ENCODE measurements at places on chromosomes 2 and 18. TPM values are rescaled to one million over a fixed set of nuclear protein-coding genes. Genes with fewer than 3 reads are reported as not detected.

AQP4 gene
- not detected for total RNA-seq

ATP6V1B1 gene
- 2.5 TPM for total RNA-seq

SPDYA gene
- 0.88 TPM for total RNA-seq

- no peak for DNase-seq
Observed at GRCh38 chr2:221205103-221205673, 366.9 kb downstream of the EPHA4 start.

- no peak for DNase-seq
Observed at GRCh38 chr18:59760212-59760611, 63.0 kb upstream of the CCBE1 start.

DNA sequence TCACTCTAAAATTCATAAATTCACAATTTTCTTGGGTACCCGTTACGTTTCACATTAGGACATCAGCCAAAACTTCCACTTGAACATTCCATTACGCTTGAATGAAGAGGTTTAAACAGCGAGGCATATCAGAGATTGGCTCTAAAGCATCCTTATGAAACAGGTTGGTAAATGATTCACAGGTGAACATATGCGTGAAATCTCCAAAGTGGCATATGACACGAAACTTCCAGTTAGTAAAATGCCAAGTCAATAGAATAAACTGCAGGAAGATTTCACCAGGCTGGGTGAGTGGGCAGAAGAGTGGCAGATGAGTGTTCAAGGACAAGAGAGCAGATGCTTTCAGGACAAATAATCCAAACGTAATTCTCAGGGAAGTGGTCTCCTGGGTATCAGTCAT is 33.9 kb upstream of the GLS start:
- DNase-seq, result no peak

DNA sequence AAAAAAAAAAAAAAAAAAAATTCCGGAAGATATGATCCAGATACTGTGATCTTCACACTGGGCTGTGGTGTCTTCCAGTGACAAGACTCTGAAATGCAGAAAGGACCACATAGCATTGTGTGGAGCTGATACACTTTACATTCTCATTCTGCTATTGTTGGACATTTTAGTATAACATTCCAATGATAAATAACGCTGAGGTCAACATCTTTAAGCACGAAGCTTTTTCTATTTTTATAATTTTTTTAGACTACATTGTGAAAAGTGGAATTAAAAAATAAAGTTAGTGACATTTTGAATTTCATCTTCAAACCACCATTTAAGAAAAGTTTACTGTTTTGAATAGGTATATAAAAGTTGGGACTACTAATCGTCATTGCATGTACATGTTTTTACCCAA is 62.7 kb downstream of the CDCA7 start:
- no peak for DNase-seq

DNA sequence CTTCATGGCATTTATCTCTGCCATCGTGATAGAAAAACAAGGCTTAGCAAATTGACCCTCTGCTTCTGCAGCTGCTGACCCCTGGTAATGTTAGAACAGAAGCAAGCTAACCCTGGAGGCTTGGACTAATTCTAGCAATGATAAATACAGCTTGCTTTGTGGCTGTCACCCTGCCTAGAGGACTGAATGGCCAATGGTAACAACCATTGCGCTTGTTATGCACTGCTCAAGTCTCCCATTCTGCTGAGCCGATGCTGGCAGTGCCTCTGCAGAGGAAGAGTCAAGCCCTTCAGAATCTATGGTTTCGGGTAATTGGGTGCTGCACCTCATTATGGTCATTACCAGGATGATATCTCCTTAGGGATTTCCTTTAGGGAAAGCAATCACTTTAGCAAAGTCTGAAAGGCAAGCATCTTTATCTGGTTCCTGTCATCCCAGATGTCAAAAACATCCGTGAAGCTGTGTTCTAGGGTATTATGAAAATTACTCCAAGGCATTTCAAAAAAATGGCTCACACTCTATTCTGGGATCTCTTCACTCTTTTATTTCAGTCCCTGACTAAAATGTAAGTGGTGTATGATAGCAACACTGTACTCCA is 186.8 kb upstream of the DLGAP1 start:
- DNase-seq, result no peak

DNA sequence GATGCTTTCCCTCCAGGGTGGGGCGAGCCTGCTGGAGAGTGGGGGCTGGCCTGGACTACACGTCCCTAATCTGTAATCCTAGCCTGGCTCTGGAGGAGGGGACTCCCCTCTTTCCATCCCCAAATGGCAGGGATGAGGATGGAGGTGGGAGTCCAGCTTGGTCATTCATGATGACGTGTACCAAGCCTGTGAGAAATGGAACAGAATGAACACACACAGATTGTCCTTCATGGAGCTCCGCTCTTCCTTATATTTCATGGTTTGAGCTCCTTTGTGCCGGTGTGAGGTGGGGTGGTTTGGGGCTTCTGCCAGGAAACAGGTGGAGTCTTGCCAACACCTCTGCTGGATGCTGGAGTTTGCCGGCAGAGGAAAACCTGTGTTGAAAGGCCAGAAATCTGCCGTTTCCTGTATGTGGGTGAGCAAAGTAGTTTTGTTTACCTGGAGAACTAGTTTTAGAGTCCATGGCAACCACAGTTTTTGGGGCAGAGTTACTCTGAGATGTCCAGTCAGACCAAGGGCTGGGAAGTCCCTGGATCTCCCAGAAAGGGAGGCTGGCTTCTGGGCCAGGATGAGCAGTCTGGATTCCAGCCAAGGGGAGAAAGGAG is 417.6 kb upstream of the MEX3C start:
- DNase-seq, result no peak

DNA sequence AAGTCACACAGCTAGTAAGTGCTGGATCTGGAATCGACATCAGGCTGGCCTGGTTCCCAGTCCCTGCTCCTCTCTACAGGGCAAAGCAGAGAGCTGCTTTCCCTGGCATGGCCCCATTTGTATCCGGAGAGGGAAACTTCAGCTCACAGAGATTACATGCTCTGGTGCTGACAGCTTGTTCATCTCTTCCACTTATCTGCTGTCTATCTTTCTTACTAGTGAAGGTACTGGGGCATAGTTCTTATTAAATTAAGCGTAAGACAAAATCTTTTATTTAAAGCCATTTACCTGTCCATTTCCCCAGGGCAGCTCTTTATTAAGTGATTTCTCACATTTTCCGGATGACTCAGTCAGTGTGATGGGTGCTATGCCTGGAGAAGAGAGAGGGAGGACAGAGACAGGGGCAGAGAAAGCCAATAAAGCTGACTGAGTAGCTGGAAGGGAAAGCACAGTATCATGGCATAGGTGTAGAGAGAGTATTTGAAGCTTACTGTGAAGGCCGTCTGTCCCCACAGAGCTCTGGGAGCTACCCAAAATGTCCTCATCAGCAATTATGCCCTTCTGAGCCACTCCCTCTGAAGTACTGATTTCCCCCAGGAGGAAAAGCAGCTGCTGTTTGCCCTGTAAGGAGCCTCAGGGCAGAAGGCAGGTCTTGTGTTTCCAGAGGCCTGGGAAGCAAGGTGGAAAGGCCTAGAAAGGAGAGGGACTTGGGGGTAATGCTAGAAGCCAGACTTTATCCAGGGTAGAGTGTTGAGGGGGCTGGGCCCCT is 44.1 kb upstream of the EPAS1 start:
- DNase-seq, result no peak

- DNase-seq, result peak; percentile 42
Observed at GRCh38 chr2:39469807-39470206, 32.7 kb upstream of the MAP4K3 start.
